Activated naive CD4-positive, alpha-beta T cell treated with Interleukin-2 at 50 U/mL for 16 hours (primary cell): ENCODE measurements at places on chromosomes 2 and 18.

DNA sequence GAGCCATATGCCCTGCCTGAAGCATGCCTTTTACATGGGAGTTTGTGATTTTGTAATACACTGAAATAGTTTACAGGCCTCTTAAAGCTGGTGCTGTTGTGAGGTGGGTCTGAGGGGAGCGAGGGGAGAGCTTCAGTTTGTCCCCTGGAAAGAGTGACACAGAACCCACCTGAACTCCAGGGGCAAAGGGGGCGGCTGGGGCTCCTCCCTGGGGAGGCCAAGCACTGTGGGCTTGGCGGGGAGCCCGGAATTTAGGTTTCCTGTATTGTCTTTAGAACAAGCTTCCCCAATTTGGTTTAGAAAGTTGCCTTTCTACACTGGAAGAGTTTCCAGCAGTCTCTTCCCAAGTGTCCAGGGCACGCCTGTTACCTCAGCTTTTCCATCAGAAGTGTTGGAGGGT, 75.7 kb downstream of the VAPA start:
- DNase-seq: no peak

- no peak for DNase-seq
Observed at GRCh38 chr2:232574674-232575403, 24.4 kb downstream of the EIF4E2 start.

DNA sequence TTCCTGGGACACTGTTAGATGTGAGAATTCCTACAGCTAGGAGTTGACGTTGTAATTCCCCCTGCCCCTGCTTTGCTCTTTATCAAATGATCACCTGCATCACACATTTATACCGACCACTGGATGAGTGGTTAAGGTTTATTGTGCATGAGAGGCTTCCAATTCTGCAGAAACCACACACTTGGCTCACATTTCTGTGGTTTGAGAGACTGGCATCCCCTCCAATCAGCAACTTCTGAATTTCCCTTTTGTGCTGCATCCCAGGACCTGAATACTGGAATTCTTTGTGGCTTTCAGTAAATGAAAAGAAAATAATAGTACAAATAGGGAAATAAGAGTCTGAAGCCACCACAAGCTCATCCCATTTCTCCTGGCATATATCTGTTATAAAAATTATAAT, 628.7 kb upstream of the PIK3C3 start:
- no peak for DNase-seq

- DNase-seq: peak; percentile 61
Observed at GRCh38 chr2:85865539-85866164, 23.1 kb downstream of the ST3GAL5 start.

DNA sequence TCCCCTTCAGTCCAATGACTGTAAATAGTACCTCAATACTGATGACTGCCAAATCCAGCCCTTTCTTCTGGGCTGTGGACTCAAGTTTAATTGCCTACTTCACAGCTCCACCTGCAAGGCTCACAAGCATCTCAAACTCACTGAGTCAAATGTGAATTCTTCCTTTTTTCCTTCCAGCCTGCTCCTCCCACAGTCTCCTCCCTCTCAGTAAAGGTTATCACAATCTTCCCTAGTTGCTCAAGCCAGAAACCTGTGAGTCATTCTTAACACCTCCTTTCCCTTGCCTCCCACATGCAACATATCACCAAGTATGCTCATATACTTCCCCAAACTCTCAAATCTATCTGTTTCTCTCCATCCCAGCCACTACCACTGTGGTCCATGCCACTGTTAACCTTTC, 3.7 kb upstream of the MFSD6 start:
- DNase-seq: peak; percentile 19

DNA sequence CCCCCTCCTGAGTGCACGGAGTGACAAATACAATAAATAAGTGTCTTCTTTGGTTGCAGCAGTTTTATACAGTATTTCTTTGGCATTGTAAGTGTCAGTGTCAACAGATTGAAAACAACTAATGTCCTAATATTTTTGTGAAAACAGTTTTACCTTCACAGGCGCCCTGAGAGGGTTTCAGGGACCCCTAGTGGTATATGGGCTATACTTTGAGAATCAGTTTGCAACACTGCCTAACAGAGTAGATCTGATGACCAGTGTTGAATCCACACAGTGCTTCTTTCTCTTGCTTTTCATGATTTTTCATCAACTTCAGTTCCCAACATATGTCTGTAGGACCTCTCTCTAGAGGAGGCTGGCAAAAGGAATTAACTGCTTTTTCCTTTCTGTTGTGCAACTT, 162.2 kb downstream of the PRPF40A start:
- no peak for DNase-seq
